ENCODE measurements at places on chromosomes 1 and 21.

DNA sequence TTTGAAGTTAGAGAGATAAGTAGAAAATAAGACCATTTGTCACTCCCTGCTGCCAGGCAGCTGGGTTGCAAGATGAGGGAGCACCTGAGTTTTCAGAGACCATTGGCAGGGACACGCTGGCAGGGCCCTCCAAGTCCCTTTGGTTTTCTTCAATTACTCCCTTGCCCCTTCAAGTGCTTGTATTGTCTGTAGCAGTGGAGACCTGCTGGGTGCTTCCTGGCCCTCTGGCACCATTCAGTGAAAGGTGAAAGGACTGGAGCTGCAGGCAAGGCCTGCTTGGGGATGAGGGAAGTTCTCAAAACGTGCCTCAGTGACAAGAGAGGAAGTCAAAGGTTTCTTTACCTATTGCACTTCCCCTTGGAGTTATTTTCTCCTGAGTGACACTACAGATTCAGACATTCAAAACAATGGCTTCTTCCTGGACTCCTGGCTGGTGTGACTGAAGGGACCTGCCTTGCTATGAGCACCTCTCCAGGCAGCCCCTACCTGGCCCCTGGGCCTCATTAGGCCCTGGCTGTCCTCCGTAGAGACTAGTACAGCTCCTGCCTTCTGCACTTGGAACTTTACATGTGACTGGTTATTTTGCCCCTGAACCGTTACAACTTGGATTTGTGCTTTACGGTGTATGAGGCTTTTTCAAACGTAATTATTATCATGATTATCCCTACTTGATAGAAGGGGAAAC, 100.1 kb downstream of the C1orf21 start:
- no peak for DNase-seq

DNA sequence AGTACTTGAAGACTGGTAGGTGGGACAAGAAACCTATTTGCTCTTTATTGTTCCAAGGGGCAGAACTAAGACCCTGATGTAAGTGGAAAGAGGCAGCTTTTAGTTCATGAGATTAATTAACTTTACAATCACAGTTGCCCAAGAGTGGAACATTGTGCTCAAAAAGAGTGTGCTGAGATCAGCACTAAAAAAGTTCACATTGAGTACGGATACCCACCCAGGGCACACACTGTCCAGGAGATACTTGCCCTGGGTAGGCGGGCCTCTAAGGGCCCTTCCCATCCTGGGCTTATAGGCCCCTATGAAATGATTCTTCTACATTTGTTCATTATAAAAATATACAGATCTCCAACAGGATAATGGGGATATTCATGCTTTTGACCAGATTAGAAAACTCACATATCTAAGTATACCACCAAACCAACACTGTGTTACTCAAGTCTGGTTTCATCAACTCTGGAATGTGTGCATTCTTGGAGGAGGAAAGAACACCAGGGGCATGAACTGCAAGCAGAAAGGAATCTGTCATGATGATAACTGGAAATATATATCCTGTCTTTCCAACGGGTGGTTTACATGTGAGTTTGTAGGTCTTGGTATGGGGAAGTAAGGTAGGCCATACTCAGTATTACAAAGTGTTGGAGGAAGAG, 626.2 kb downstream of the SMYD3 start:
- DNase-seq: no peak

DNA sequence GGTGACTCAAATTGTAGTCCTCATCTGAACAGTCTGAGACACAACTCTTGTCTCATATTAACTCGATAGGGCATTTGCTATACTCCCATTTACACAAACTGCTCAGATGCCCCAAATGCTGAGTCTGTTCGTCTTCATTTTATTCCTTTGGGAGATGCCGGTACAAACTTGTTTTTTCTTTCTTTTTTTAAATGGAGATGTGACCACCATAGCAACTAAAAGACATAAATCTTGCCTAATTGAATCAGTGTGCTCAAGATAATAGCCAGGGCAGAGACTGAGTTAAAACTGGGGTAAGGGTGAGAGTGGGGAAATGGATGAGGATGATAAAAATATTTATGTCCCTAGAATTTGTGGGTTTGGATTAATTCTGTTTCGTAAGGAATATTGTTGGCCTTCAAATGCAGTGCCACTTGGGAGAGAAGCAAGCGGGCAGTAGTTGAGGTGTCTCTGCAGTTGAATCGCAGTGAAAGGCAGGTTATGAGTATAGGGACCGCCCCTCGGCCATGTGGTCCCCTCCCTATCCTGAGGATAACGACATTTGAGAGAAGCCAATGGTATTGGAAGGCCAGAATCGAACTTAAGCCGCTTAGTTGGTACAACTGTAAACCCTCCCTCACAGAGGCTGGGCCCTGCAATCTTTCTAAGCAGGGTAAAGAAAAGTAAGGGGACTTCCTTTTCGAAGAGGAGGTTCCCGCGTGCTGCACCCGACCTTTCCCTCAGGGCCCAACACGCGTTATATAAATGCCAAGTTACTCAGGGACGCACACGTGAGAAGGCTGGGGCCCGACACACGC, 859 bp upstream of the LRRC8B start:
- no peak for DNase-seq

- DNase-seq: no peak
Observed at GRCh38 chr21:45713613-45714012, 70.1 kb downstream of the PCBP3 start.

DNA sequence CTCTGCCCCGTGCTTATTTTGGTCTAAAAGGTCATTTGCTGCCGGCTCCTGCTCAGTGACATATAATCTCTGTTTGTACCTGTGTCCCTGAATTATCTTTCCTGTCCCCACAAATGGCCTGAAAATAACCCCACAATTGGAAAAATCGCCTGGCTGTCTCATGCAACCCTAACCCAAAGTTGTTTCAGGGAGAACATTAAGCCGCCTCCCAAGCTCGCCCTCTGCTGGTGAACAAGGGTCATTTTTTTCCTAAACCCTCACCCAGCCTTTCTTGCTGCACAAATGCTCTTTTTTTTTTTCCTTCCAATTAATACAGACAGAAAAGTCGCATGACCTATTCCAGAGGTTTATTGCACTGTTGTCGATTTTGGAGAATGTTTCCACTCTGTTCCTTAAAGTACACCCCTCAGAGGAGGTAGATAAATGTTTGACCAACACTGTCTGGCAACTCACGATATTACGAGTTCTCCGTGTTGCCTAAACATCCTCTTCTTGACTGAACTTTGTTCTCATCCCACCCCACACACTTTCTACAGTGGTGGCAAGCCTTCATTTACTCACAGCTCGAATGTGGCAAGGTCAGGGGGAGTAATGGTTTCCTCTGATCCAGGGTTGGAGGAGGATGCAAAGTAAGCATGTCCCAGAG, 148.7 kb downstream of the ZZZ3 start:
- DNase-seq: peak; percentile 52

DNA sequence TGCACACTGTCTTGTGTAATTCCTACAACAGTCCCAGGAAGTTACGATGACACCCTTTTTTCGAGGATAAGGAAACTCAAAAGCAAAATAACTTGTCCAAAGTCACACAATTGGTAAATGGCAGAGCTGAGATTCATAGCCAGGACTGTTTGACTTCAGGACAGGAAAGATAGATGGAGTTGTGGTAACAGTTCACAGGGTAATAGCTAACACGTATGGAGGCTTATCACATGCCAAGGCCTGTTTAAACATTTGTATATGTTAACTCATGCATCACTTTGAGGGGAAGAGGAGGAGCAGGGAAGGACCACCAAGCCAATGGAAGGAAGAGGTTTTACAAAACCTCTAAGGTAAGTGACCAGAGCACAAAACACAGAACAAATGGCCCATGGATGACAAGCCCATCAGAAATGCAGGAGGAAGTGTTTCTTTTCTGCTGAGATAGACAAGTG, 2.8 kb downstream of the DHCR24 start:
- DNase-seq: no peak

DNA sequence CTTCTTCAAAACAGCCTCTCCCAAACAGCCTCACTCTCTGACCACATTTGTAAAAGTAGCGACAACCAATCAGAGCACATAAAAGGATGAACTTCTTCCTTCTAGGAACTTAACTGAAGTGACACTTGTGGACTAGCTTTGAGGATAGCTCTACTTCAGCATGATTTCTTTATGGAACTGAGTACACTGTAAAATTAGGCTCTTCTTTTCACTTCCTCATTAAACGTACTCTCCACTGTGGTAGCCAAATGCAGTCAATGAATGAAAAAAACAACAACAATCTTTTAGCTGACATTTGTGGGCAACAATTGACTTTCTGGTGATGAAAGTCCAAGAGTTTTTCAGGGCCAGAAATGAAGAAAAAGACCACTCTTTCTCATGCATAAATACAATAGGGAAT, 9.6 kb downstream of the LRRC53 start:
- no peak for DNase-seq

GRCh38 chr1:94892604-94893254, 34.2 kb downstream of the CNN3 start:
- DNase-seq: no peak

- no peak for DNase-seq
Observed at GRCh38 chr1:234726359-234726943, 116.5 kb upstream of the IRF2BP2 start.

DNA sequence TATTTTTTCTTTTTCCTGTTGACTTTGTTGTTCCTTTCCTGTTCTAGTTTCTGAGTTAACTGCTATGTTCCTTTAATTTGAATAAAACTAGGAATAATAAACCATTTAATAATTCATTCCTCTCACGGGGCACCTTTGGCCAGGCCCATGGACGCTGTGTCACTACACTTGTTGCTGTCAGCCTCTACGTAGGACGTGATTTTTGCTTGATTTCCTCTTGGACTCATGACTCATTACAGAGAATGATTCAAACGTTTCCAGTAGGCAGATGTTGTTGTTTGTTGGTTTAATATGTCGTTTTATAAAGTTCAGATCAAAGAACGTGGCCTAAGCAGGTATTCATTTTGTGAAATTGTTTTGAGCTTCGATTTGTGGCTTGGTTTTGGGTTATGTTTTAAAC, 9.1 kb upstream of the SLC19A1 start:
- DNase-seq: no peak

DNA sequence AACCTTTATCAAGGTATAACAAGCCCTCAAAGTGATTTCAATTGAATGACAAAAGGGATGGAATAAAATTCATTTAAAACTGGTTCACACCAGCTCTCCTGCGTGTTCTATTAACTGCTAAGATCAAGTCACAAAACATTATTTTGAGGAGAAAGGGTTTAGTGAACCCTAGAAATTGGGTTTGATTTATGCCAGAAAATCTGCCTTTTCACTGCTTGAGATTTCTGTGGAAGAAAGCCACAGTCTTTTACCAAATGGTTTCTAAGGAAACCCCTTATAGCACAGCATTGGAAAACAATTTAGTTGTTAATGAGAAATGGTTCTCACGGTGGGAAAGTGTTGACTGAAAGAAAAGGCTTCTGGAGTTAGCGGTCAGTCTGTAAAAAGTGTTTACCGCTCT, 43.6 kb upstream of the DPH5 start:
- DNase-seq: no peak

DNA sequence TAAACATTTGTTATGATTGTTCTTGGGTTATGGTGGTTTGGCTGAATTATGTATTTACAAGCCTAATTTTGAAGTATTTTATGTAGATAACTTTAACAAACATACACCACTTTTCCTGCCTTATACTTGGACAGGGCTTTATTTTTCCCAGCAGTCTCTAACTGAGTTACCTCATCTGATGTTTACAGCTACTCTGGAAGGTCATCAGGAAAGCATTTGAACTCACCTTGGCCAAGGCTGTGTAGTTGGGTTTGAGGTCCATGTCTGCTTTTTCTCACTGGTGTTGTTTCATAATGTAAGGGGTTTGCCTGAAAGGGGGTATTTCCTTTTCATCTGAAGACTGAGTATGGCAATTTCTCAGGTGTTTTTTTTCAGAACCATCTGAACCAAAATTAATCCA, 193.5 kb downstream of the RWDD3 start:
- DNase-seq: no peak

DNA sequence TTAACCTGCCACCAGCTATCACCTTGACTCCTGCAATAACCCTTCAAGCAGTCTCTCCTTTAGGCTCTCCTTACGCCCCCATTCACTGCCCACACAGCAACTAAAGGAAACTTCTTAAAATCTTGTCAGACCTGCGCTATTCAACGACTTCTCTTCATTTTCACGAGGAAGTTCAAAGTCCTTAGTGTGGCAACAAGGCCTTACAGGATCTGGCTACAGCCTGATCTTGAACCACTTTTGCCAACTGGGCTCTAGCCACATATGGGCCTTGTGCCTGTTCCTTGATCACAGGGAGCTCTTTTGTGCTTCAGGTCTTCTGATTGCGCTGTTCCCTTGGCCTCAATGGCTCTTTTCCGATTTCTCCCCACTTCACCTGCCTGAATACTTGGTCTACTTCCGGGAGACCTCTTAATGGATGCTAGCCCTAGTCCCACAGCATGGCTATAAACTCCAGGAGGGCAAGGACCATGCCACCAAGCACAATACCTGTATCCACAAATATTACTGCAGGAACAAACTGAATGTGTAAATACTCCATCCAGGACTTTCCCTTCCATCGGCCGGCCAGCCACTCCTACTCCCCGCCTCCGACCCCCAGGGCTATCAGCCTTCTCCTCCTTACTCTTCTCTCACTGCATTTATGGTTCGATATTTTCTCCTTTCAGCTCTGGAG, 2.3 kb upstream of the CTNNBIP1 start:
- no peak for DNase-seq

DNA sequence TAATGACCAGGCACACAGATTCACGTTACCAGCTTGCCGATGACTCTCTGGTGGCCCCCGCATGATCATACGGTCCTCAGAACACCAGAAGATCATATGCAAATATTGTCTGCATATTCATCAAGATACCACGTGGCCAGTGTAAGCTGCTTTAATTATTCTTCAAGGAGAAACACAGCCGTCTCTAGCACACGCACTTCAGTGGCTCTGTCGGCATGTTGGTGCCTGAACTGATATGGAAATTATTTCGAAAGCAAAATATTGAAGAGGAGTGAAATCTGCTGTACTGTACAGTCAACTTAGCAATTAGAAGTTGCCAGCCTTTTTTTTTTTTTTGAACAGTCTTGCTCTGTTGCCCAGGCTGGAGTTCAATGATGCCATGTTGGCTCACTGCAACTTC, 5.9 kb upstream of the KIF26B start:
- DNase-seq: no peak

DNA sequence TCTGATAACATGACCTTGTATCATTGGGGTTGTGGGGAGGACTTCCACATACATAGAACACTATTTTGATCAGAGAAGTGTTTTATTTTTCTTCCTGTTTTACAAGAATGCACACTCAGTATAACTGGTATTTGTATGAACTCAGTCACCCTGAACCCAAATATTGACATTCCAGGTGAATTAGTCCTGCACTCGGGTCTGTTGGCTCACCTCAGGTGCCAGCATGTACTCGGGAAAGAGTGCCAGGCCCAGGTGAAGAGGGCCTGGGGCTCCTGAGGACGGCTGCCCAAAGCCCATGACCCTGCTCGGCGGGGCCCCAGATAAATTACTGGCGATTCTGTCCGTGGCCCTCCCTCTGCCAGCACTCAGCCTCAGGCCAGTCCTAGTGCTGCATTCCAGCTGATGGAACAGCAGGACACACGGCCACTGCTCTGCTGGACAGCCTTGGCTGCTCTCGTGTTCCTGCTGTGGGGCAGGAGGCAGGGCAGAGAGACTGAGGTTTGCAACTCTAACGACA, 75.4 kb upstream of the TMPRSS2 start:
- DNase-seq: no peak

GRCh38 chr1:220300442-220301121, 28.3 kb upstream of the RAB3GAP2 start:
- DNase-seq: no peak

Data from hematopoietic multipotent progenitor cell (in vitro differentiated cells).